Umbilical cord (tissue), 2 donors: ENCODE measurements at places on chromosomes 1 and 21. TPM values are rescaled to one million over a fixed set of nuclear protein-coding genes. Genes with fewer than 3 reads are reported as not detected.

DNA sequence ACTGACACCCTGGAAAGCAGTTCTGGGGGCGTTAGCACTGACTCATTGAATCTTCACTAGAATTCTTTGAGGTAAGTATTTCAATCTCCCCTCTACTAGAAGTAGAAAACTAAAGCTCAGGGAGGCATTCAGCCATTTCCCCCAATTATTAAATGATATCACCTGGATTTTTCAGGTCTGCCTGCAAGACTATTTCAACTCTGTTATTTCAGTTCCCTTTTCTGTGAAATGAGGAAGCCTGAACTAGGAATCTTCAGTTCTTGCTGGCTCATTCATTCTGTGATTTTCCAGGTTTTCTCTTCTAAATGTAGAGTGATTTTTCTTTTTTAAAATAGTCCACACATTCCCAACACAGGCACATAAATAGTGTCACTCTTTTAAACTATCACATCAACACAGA, 337.0 kb upstream of the NR5A2 start:
- no peak for DNase-seq

Gene GSTM1
- 23.8 TPM for total RNA-seq

Gene PDIK1L
- total RNA-seq, result 14.9 TPM

DNA sequence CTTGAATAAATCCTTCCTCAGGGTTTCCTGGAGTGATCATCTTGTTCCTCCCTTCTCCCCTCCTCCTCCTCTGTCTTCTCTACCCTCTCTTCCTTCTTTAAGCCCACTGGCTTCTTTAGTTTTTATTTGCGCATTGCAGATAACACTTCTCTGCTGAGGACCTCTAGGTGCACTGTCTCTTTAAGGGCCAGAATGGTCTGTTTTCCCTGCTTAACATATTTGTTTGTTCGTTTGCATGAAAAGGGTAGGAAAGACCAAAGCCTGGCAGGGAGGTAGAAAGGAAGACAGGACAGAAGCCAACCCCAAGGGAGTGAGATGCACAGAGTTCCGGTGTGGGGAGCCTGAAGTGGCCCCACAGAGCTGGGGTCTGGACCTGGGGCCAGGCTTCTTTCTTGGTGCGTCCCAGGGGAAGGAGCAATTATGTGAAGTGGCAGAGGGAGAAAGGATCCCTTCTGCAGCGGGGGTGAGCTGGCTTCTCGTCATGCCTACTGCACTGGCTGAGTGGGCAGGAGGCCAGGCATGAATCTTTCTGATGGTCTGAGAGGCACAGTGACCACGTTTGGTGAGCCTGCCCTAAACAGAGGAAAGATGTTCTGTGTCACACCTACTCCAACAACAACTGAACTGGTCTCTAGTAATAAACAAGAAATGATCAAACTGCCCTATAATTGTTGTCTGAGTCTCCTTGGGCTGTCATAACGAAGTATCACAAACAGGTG, 232.7 kb downstream of the KCNJ6 start:
- DNase-seq, result no peak

DNA sequence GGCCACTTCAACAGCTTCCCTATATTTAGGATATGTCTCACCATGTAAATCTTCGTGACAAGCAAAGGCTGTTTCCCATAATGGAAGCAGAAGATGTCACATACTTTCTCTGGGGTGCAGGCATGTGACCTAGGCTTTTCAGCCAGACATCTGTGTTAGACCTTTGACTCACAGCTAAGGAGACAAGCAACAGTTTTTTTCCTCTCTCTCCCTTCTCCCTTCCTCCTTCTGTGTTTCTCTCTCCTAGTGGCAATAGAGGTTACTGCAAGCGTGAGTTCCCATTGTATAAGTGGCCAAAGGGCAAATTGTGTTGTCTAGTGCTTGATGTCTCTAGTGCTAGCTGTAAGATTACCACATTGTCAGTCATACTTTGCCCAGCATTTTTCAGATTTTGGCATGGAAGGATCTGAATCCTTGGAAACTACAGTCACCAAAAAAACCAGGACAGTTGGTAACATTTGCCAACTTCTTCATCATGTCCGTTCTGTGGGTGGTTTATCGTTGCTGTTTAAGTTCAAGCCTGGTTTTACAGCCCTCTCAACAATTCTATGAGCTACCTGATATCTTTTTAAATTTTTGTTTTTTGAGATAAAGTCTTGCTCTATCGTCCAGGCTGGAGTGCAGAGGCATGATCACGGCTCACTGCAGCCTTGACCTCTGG, 44.4 kb upstream of the RABGAP1L start:
- peak; percentile 15 for DNase-seq

DNA sequence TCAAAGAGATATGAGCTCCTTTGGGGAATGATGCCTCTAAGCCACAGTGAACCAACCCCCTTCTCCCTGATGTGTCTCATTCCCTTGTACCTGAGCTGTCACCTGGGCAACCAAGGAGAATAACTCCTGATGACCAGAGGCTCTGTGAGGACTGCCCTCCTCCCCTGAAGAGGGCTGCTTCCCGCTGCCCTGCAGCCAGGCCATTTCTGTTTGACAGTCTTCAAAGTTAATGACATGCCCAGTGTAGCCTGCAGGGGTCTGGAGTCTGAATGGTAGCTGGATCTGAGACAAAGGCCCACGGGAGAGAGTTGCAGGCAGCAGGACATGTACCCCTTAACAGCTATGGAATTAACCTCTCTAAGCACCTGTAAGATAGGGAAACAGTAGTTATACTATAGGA, 3.4 kb upstream of the SLFNL1 start:
- DNase-seq, result no peak

Gene PLPPR5
- 3.4 TPM for total RNA-seq
